ENCODE measurements at places on chromosomes 12 and 14. TPM values are rescaled to one million over a fixed set of nuclear protein-coding genes. Genes with fewer than 3 reads are reported as not detected.
A peak's percentile ranks its signal among the peaks of the same experiment; 100 is the strongest.

GRCh38 chr14:75236467-75236866 is 42.2 kb upstream of the FOS start:
- no peak for DNase-seq

DNA sequence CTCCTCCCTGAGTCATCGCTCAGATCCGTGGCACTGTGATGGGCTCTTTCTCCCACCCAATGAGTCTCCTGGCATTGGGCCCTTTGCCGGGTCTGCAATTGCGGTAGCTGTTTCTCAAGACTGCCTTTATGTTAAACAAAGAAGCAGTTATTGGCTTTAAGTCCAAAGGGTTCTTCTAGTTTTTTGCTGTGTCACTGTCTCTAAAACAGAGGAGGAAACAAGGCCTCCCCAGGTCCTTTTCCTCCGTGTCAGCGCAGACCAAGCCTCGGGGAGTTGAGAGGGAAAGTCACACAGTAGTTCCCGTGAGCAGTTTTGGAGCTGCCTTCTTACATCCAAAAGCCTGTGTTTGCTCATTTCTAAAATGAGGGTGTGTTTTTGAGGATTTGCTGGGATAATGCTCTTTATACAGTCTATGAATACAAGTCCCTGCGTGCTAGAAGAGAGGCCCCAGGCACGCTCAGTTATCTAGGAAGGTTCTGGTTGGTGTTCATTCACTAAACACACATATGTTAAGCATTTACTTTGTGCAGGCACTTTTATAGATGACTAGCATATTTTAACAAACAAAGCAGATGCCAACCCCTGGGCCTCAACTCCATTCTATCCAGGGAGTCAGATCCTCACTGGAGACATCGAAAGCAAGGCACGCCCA is 126.0 kb upstream of the PZP start:
- DNase-seq: no peak

Gene BEGAIN
- total RNA-seq: 8.6 TPM

- peak; percentile 28 for DNase-seq
Observed at GRCh38 chr12:79934281-79935020, 446 bp downstream of the PPP1R12A start.

Data from omental fat pad (tissue), 4 donors.